ENCODE measurements at places on chromosomes 6 and 20.
A peak's percentile ranks its signal among the peaks of the same experiment; 100 is the strongest.

- DNase-seq: peak; percentile 38
These were observed 113.9 kb upstream of the ZNF217 start for GRCh38 chr20:53707371-53708055.

DNA sequence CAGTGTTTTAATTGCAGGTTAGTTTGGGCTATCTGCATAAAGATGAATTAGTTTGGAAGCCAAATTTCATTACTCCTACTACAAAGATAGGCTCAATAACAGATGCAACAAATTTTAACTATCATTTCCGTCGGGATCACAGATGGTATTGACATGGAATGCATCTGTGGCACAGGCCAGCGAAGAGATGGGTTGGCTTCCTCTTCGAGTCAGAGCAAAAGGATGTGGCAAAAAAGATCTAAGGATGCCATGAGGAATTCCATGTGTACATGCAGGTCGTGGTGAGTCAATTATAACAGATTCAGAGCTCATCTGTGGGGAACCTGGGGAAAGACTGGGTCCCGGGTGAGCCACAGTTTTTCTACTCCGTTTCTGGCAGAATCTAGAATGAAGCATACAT, 83.0 kb upstream of the CITED2 start:
- no peak for DNase-seq

GRCh38 chr6:36539814-36540568, 7.3 kb downstream of the STK38 start:
- no peak for DNase-seq

- no peak for DNase-seq
These were observed 49.0 kb downstream of the SSR1 start for GRCh38 chr6:7264041-7264440.

DNA sequence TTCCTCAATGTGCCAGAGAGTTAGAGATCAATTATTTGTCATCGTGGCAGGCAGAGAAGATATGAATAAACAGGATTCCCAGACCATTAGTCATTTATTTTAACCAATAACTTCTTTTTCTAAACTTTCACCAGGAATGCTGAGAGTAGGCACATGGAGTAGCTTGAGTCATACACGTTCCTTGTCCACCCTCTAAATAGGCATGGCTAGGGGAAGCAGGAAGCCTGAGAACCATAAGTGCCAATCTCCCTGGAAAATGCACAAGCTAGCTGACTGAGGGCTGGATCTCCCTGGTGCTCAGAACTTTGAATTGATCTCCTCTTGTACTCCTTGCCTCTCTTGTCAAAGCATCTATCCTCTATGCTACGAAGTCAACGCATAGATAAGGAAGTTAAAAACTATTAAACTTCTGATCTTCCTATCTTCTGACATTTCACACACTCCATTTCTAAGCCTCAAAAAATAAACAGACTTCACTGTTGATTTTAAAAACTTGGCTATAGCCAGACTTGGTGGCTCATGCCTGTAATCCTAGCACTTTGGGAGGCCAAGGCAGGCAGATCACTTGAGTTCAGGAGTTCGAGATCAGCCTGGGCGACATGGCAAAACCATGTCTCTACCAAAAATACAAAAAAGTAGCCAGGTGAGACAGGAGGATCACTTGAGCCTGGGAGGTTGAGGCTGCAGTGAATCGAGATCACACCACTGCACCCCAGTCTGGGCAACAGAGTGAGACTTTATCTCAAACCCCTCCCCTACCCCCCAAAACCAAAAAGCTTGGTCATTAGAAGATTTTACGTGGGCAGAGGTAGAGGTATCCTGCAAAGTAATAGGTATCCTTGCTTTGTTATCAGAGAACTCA, 11.8 kb downstream of the ADTRP start:
- DNase-seq: peak; percentile 95
